ENCODE measurements at places on chromosomes 11 and 22. TPM values are rescaled to one million over a fixed set of nuclear protein-coding genes. Genes with fewer than 3 reads are reported as not detected.

The CARD18 gene
- total RNA-seq, result not detected

GRCh38 chr11:24496736-24497725 lies at the start of gene LUZP2:
TSS of gene LUZP2 (plus strand) at chr11:24497053.
- no peak for DNase-seq

GRCh38 chr22:50118129-50118528 lies 28.3 kb downstream of the MOV10L1 start:
- no peak for DNase-seq

DNA sequence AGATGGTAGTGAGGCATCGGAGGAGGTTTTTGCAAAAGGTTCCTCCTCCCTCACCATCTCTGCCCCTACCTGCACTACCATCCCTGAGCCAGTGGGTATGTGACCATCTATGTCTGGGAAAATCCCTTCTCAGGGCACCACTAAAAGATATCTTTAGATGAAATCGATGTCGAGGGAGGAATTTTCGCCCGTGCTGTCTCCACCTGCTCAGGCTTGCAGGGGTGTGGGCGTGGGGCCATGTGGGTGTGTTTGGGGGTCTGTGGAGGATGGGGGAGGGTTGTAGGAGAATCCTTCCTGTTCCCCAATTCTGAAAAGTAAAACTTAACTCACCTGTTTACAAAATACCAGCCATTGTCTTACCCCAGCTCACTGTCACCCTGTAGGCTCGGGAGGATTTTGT lies 12.4 kb downstream of the MPPED1 start:
- DNase-seq, result no peak

All from HCT116 (cell line).